ENCODE measurements at places on chromosomes 5 and 9.
A peak's percentile ranks its signal among the peaks of the same experiment; 100 is the strongest.

DNA sequence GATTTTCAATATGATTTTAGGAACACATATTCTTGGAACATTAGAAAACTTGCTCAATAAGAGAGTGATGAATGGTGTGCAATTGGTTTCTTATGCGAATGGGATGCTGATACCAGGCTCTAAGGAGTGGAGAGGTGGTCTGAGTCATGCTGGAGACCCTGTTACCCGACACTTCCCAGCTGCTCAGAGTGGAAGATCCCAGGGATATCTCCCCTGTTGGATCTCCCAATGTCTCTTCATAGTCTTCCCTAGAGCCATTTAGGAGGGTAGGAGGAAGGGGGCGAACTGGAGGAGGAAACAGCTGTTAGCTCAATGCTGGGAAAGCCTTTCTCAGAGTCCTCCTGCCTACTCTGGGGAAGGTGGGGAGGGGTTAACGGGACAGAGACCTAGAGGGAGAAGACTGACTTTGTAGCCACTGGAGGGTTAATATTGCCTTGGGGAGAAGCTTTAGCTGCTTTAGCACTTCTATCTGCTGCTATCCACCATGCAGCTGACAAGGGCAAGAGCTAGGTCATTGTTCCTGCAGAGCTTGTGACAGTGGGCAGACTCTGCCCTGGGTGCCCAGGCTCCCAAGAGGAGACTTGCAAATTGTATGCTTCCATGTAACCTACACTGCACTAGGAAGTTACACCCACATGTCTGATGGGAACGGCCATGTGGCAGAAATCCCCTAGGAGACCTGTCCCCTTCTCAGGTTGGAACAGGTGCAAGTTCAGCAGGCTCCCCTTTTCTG lies 301.0 kb downstream of the GADD45G start:
- DNase-seq: no peak

DNA sequence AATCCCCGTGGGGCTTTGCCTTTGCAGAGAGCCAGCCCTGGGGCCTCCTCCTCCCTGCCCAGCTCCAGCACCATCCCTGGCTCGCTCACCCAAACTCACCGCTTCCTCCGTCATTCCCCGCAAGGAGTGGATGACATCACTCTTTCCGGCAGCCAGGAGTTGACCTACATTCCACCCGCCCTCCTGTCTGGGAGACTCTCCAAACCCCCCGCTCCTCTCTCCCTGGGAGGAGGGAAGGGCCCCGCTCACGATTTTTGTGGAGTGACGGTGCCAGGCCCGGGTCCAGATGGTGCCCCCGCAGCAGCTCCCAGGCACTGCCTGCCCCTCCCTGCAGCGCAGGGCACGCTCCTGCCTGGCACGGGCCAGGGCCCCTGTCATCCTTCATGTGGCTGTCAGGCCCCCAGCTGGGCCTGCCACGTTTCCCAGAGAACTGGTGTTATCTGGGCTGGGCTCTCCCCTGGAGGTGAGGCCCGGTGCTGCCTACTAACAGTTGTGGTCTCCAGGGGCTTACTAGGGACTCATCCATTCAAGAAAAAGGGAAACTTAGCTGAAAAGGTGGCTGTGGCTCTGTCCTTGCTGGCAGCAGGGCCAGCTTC lies 52.3 kb downstream of the NTNG2 start:
- no peak for DNase-seq

DNA sequence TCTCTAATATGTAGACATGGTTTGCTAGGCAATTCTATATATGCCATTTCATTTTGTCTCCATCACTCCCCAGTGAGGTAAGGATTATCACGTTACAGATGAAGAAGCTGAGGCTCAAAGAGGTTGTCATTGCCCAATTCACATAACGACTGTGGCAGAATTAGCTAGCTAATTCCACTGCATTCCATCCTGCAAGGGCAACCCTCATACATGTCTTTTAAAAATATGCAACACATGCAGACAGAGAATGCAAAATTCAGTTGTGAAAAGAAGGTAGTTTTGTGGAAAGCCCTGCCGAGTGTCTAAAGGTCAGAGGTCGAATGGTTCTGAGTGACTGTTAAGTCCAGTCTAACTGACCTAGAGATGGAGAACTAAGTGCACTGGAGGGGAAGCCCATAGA lies 219.2 kb downstream of the PAPPA start:
- DNase-seq: no peak

GRCh38 chr9:93302586-93303257 lies 118.8 kb downstream of the WNK2 start:
- no peak for DNase-seq

- no peak for DNase-seq
These were observed 159.9 kb downstream of the NTRK2 start for GRCh38 chr9:84829471-84829870.

GRCh38 chr9:92971776-92972175 lies 24.5 kb downstream of the FGD3 start:
- no peak for DNase-seq

GRCh38 chr5:134113902-134114875 lies at the start of gene TCF7:
Gene TCF7 (plus strand): TSS chr5:134114681. CDS start chr5:134114907, 226 bp downstream.
- DNase-seq: peak; percentile 81

DNA sequence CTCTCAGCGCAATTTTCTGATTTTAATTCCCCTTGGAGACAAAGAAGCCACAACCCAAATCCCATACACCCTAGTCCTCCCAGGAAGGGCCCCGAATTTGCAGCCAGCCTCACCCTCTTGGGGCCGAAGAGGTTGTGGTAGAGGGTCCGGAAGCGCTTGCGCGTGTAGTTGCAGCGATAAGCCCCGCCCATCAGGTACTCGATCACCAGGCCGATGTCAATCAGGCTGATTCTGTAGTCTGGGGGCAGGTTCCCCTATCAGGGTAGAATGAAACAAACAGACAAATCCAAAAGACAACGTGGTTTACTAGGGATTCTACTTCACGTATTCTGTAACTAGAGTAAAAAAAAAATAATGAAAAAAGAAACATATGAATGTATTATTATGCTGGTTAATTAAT lies 210.6 kb upstream of the KLF9 start:
- no peak for DNase-seq

DNA sequence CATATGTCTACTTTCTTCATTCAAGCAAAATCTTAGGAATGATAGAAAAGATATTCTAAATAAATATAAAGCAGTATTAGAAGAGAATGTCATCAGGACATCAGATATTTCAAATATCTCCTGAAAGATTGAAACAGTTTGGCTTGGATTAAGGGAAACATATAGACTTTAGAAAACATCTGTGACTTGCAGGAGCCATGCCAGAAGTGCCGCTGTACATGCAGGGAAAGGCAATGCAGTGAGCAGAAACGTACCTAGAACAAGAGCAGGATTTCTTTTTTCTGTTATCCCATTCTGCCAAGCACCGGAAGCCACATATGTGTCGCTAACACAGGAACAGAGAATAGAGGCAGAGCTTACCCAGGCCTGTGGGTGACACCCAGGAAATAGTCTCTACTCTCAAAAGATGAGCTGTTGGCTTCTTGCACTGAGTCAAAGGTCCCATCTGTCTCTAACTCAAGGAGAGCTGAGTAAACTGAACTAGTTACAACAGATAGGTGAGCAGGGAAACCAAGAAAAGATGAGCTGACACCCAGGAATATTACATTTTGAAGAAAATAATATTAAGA lies 5.8 kb downstream of the ADAMTS19 start:
- no peak for DNase-seq

GRCh38 chr9:36456480-36457065 lies 56.5 kb upstream of the RNF38 start:
- no peak for DNase-seq

DNA sequence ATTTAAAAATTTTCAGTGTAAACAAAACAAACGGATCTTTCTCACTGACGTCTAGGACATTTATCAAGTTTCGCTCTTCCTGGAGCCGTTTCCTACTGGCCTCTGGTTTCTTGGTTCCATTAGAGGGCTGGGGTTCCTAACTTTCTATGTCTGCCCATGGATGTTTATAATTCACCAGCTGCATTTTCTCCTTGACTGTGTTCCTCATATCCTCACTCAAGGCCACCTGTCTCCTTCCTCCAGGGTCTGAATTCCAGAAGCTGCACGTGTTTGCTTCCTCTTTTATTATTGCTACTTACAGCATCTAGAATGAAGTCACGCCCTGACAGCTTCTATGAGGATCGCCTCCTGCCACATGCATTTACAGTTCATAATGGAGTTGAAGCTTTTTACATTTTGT lies 74.1 kb upstream of the BASP1 start:
- DNase-seq: no peak

GRCh38 chr5:170474489-170475274 lies 29.1 kb upstream of the KCNIP1 start:
- no peak for DNase-seq

DNA sequence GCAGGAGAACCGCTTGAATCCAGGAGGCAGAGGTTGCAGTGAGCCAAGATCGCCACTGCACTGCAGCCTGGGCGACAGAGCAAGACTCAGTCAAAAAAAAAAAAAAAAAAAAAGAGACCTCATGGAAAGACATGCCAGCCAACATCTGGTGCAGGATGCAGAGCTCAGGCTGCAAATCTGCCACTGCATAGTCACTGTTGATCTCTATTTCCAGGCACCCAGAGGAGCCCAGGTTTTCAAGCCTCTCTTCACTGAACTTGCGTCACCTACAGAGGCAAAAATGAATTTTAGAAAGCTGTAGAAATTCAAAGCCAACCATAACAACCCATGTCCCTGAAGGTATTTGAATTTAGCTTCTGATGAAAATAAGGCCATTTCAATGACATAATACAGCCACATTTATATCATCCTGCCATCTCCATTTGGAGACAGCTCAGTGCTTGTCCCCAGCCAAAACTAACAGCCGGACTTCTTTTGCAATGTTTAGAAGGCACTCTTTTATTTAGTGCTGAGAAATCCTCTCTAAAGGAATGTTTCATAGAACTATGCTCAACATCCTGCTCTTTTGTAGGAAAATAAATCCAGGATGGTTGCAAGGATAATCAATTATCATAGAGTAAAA lies 113.3 kb downstream of the SNX18 start:
- DNase-seq: no peak

DNA sequence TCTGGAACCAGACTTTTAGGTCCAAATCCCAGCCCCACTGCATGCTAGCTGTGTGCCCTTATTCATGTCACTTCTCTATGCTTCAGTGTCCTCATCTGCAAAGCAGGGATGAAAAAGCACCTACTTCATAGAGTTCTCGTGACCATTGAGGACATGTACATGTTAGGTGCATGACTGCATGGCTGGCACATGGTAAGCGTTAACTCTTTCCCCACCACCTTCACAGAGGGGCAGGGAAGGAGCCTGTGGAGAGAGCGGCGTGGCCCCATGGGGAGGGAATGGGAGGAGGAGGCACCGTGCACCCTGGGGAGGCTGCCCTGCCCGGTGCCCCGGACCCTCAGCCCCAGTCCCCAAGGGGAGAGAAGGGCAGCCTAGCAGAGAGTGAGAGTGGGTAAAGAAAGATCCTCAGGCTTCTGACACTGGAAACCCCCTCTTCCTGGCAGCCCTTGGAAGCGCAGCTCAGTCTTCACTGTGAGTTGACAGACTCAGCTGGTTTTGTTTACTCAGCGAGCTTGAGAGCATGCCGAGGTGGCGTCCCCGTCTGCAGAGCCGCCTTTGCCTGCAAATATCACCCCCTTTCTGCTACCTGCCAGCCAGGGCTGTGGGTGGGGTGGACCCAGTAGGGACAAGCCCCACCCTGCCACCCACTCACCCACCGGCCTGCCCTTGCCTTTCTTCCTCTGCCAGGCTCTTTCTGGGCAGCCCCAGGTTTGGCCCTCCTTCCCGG lies 10.6 kb upstream of the ANGPTL2 start:
- DNase-seq: no peak

DNA sequence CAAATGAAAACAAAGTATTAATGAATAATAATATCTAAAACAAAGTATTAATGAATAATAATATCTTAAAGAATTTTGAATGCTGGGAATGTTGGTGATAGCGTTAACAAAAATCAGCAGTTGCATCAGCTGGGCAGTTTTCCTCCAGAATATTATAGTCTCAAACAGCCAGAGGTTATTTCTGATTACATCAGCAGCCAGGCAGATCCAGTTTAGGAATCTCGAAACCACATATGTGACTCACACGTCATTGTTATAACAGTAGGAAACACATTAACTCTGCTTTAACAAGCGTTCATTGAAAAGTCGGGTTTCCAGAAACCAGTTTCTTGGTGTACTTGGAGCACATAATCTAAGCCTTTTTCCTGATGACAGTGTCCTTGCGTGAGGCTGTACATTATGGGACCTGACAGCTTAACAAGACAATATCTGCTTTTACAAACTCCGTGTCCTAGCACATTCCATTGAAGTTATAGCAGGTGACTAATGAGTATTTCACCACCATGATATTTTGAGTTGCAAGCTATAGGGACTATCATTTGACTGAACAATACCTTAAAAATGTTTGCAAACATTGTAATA lies 559.5 kb upstream of the KLF4 start:
- no peak for DNase-seq

GRCh38 chr5:83554133-83554532 lies 82.6 kb downstream of the VCAN start:
- DNase-seq: no peak

- DNase-seq: no peak
These were observed 364.4 kb downstream of the CSNK1G3 start for GRCh38 chr5:123876276-123876790.

- no peak for DNase-seq
These were observed 12.0 kb downstream of the MACROH2A1 start for GRCh38 chr5:135386886-135387628.
